ENCODE measurements at places on chromosomes 4 and X.

DNA sequence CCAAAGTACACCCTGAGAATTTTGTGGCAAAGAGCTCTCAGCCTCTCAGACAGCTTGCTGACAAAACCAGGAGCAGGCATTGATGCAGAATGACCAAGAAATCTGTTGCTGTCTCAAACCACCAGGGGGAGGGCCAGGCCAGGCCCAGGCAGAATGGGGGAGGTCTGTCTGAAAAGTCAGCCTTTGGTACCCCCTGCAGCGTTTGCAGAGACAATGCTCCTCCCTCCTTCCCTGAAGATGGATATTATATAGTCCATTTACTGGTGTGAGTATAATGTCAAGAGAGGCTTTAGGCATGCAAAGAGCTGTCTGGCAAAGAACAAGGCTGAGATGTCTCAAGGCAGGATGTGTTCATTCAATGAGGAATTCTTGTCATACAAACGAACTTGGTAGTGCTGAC, 52.9 kb upstream of the TRPC5OS start:
- DNase-seq: no peak

DNA sequence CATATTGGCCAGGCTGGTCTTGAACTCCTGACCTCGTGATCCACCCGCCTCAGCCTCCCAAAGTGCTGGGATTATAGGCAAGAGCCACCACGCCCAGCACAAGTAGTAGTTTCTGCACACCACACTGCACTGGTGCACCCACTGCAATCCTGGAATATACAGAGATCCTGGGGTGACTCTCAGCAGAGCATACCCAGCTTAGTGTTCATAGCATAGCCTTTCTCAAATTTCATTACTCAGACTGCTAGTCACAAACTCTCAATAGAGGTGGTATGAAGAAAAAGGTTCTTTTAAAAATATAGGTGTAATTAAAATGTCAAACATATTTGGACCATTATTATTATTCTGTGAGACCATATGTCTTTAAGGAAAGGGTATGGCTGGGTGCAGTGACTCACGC, 6.2 kb upstream of the ARHGAP10 start:
- DNase-seq: no peak

GRCh38 chr4:9703391-9703790, 78.0 kb upstream of the DRD5 start:
- DNase-seq: peak; percentile 47

DNA sequence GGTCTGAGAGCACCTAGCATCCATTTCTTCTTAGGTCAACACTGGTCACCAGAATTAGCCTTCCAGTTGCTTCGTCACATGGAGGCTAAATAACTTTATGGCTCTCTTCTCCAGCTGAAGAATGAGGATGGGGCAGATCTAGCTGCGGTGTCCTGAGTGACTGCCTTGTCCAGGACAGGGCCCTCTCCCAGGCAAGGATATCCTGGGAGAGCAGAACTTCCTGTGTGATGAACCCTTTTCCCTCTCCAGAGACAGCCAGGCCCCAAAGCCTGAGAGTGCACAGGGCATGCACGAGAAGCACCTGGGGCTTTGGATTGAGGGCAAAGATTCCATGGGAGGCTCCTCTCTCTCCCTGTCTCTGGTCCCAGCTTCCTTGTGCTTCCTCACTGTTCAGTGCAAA, 108.2 kb upstream of the MAMLD1 start:
- no peak for DNase-seq

GRCh38 chr4:113539408-113539807, 222.1 kb downstream of the CAMK2D start:
- no peak for DNase-seq

- no peak for DNase-seq
These were observed 153.6 kb downstream of the SOWAHB start for GRCh38 chr4:76744241-76744921.

- no peak for DNase-seq
These were observed 186.7 kb upstream of the VEGFC start for GRCh38 chr4:176979416-176979815.

- DNase-seq: no peak
These were observed 58.1 kb upstream of the UCP1 start for GRCh38 chr4:140626661-140627376.

DNA sequence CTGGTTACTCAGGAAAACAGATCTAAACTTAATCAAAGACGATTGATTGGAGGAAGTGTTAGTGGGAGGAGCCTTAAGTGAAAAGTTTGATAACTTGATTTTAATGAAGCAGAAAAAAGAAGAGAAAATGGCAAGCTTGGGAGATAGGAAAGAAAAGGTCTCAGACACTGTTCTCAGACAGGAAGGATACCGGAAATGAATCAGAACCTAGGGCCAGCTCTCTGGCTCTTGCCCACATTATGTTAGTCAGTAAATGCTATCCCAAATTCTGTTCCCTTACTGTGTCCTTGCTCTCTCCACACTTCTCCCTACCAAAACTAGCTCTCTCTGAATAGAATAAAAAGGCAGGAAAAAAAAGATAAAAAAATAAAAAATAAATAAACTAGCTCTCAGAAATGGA, 48.6 kb upstream of the TMEM164 start:
- DNase-seq: no peak

Data from stimulated activated CD4-positive, alpha-beta T cell treated with anti-CD3 and anti-CD28 coated beads, Interleukin-12 subunit alpha, Interleukin-12 subunit beta, amount 100 ng/mL, for 4 hours (primary cell).